HuH-7.5 (cell line): ENCODE measurements at places on chromosomes 2 and 18.

- no peak for DNase-seq
These were observed 10.4 kb downstream of the ARHGAP25 start for GRCh38 chr2:68745006-68745405.

DNA sequence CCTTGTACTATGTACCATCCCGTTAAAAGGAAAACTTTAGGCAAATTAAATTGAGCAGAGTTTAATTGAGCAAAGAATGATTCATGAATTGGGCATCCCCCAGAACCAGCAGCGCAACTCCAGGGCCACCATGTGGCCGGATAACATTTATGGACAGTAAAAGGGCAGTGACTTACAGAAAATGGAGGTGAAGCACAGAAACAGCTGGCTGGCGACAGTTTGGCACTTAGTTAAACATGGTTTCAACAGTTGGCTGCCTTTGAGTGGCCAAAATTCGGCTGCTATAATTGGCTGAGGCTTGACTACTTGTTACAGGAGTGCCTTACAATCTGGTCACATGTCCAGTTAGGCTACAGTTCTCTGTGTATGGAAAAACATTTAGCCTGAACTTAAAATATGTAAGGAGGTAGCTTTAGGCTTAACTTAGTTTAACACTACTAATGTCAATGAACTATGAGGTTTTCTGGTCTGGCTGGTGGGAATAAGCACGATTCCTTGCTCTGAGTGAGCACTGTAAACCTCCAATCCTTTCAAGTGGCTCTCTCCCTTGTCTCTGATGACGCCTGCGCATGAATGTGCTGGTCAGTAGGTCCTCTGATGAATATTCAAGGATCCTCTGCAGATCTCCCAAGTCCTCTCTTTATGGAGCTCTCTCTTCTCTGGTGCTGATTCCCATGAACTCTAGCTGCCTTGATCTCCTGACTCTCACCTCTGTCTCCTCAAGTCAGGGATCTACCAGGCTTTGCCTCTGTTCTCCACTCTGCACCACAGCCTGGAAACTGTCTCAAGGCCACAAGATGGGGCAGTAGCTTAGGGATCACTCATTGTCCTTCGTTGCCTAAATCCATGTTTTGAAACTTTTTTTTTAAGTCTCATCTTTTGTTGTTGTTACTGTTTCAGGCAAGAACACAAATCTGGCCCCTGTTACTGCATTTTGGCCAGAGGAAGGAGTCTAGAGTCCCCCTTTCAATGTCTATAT lies 24.4 kb upstream of the RAB31 start:
- DNase-seq, result no peak

GRCh38 chr2:189553504-189554088 lies 27.0 kb downstream of the SLC40A1 start:
- no peak for DNase-seq

DNA sequence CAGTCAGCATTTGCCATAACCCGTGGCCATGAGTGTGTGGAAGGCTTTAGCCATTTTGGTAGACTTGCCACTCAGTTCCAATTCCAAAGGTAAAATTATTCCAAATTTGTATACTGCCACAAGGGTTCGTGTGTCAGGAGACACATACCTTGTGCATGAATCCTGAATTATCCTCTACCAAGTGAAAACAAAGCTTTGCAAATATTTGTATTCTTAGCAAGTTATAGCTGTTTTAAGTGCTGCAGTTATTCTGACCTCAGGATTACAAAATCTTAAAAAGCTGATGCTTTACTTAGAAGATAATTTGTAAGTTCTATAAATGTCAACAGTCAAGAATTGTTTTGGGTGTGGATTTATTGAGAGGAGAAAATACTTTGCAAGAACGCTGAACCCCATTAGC lies 100.6 kb downstream of the ANTXR1 start:
- no peak for DNase-seq

DNA sequence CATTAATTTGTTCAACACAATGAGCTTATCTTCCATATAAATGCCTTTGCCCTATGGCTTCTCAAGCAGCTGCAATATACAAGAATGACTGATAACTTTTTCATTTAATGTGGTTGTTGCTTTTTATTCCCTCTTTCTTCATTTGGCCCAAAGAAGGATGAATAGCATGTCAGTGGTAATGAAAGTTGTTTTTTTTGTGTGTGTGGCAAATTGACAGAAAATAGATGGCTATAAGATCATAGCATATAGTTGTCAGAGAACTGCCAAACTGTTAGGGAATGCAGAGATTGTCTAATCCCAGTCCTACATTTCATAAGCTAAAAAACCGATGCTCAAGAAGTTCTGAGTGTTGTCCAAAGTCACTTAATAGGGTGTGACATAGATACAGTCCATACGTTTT lies 244.3 kb downstream of the ACTR3 start:
- DNase-seq, result no peak
